ENCODE measurements at places on chromosomes 12 and 14. TPM values are rescaled to one million over a fixed set of nuclear protein-coding genes. Genes with fewer than 3 reads are reported as not detected.

- no peak for DNase-seq
Observed at GRCh38 chr12:109560867-109561710, 12.2 kb downstream of the MMAB start.

GRCh38 chr12:57614178-57614947, 3.1 kb downstream of the ARHGEF25 start:
- DNase-seq: no peak

DNA sequence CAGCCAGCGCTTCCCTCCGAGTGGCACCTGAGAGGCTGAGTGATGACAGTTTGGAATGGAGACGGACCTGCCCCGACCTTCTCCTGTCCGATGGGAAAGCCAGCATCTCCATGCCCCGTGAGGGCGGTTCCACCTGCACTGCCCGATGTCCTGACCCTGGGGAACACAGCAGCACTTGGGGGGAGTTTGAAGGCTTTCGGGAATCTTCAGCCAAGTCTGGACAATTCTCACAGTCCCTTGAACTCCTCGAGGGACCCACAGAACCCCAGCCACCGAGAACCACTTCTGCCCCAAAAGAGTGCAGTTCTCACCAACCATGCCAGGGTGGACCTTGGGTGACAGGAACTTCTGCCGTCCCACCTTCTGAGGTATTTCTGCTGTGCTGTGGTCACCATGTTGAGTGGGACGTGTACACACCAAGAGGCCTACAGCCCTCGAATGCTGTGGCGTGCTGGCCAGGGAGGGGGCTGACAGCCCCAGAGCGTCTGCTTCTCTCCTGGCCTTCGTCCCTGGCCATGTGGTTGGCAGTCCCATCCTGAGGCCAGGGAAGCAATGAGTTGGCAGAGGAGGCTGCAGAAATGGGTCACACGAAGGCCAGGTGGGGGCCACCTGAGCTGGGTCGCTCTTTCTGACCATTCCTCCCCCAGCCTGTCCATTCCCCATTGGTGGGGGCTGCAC, 1.0 kb downstream of the CLBA1 start:
- no peak for DNase-seq

GRCh38 chr12:94873734-94874517, 129.6 kb downstream of the NDUFA12 start:
- no peak for DNase-seq

- DNase-seq: no peak
Observed at GRCh38 chr12:57476993-57477709, 2.5 kb downstream of the ARHGAP9 start.

DNA sequence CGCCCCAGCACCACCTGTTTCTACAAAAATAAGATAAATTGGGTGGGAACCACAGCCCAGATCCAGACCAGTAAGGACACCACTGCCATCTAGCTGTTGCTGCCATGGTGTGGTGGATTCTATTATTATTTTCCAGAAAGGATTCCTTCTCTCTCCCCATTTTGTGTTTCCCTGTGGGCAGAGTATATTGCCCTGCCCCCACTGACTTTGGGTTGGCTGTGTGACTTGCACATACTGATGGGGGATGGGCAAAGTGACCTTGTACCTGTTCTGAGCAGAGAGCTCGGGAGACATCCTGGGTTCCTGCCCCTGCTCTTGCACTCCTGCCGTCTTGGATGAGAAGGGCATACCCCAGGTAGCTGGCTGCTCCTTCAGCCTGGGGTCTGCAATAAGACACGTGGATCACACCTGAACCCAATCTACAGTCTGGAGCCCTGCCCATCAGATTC, 24.3 kb downstream of the MOAP1 start:
- no peak for DNase-seq

GRCh38 chr12:46177837-46178608, 90.8 kb downstream of the SLC38A1 start:
- no peak for DNase-seq

GRCh38 chr12:47993491-47993890, 10.8 kb downstream of the COL2A1 start:
- DNase-seq: no peak

DNA sequence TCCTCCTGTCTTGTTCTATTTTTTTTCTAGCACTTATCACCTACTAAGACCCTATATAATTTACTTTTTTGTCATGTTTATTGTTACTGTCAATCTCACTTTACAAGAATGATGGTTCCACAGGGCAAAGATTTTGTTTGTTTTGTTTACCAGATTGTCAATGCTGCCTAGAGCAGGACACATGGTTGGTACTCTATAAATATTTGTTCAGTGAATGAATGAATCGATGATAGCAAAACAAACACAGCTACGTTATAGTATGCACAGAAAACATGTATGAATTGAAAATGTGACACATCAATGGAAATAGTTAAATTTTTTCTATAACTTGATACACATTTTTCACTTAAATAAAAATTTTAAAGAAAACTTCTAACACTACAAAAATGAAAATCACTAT, 67.1 kb upstream of the KRR1 start:
- no peak for DNase-seq

- DNase-seq: no peak
Observed at GRCh38 chr12:123656392-123656791, 14.5 kb upstream of the TCTN2 start.

DNA sequence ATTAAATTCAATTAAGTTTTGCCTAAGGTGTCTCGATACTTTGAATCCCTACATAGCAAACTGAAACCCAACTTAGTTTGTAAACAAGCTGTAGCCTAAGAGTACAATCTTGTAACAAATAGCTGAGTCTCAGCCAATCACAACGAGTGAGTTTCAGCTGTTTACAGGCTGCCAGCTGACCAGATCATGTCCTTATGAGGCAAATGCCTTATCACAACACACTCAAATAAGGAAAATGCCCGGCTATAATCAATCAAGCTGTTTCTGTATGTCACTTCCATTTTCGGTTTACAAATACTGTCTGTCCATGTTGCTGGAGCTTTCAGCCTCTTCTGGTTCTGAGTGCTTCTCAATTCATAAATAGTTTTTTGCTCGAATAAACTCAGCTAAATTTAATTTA, 943.8 kb downstream of the SLC16A7 start:
- DNase-seq: no peak

DNA sequence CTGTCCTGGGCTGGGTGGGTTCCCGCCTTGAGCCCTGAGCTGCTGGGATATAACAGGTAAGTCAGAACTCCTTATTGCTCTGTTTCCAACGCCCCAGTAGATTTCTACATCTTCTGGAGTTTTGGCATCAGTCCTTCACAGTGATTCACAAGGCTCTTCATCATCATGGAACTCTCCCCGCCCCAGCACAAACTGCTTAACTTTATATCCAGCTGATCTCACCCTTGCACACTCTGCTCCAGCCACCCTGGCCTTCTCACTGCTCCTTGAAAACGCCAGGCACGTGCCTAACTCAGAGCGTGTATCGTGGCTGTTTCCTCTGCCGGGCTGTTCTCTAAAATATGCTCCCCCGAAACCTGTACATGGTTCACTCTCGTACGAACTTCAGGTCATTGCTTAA, 264.9 kb downstream of the NOVA1 start:
- DNase-seq: no peak

DNA sequence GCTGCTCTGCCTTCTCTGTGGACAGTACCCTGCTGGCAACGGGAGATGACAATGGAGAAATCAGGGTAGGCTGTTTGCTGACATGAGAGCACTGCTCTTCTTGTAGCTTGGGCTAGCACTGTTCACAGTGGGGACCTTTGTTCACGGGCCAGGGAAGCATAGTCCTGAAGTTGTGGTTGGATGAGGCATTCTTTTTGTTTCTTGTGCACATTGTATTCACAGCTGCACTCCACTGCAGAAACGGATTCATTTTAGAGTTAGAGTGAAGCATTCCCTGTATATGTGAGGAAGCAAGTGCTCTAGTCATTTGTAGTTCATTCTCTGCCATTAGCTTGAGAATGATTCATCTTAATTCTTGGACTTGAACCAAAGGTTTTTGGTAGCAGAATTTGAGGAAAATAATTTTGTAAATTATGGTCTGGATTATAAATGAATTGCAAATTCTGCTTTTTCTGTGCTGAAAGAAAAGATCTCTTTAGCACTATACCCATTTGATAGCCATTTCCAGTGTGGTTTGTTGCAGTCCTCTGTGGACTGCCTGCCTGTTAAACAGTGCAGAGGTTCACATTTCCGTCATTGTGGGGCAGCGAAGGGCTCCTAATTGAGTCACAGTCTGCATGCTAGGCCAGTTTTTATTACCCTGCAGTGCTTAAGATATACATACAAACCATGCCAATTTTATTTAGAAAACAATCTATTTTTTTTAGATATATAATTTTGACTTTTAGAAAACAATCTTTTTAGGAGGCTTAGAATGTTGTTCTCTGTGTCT, 80.6 kb downstream of the APAF1 start:
- DNase-seq: no peak

GRCh38 chr12:70648831-70649230, 11.6 kb upstream of the PTPRB start:
- no peak for DNase-seq

DNA sequence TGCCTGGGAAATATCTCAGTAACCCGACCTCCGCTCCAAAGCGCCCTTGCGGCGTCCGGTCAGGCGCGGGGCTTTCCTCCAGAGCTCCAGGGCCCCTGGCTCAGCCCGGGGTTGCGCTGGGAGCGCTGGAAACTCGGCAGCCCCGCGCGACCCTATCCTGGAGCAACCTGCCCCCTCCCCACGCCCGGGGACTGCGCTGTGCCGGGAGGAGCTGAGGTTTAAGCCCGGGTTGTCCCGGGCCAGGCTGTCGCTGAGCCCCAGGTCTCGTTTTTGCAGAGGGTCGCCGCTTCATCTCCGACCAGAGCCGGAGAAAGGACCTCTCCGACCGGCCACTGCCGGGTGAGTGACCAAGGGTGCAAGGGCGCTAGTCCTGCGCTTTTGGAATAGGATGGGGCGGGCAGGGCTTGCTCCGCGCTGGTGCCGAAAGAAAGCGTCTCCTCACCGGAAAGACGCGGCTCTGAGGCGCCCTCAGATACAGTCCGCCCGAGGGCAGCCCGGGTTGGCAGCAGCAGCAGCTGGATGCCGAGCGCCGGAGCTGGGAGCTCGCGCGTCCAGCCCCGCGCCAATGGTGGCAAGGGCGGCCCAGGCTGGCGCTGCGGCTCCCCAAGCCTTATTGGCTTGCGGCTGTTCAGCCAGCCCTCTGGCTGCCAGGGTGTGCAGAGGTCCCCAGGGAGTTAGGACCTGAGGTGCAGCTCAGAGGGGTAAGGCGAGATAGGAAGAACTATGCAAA, 1.5 kb downstream of the SPX start:
- no peak for DNase-seq

GRCh38 chr14:89370381-89370780, 46.7 kb downstream of the FOXN3 start:
- no peak for DNase-seq

DNA sequence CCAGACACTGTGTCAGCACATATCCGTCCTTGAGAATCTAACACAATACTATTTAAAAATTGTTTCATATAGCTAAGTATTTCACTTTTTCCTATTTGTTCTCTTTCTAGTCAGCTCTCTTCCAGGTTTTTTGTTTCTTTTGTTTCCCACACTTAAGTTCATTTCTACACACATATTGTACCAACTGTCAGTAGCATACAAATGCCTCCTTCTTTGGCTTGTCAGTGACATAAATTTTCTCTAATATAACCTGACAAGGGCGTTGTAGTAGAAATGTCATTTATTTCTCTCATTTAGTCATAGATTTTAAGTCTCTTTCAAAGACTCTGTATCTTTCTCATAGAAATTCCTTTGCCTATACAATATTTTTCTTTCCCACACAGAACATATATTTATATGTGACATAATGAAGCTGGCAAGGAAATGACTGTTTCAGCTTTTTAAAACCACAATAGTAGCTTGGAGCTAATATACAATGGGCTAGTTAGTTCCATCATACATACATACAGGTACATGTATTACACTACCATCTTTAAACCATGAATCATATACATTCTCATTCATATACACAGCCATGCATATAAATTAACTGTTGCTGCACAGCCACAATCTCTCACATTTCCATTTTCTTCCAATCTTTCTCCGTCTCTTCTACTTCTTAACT, 42.3 kb upstream of the EPS8 start:
- no peak for DNase-seq

DNA sequence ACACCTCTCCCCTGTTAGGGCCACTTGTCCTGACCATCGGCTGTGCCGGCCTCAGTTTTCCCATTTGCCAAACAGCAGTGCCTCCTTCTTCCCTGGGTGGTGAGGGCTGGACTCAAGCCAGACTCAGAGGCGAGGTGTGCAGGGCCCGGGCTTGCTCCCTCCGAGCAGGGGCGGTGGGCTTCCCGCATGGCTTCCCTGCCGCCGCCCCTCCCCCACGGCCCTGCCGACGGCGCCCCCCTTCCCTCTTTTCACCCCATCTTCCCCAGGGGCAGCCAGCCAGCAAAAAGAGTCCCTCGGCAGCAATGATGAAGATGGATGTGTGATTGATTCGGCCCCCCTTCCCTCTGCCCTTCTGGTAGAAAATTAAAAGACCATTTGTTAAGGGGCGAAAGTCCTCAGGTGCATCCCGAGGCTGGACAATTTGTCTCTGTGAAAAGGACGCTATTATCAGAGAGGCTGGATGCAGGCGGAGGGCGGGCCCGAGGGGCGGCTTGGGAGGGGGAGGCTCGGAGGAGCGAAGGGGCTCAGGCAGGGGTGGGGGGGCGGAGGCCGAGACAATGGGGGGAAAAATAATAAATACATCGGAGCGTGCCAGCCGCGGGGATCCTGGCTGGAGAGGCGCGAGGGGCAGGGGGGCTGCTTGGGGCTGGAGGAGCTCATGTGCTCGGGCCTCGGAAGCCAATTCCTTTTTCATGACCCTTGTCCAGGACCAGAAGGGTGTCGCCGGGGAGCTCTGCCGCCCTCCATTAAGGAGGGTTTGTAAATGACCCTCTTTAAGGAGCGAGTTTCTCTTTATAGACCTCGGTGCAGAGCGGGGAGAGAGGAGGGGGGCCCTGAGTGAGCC, 48.0 kb upstream of the LHX5 start:
- DNase-seq: no peak

- no peak for DNase-seq
Observed at GRCh38 chr12:14994610-14995009, 21.8 kb downstream of the PDE6H start.

GRCh38 chr12:52053536-52054209, 2.4 kb downstream of the NR4A1 start:
- DNase-seq: no peak

- DNase-seq: peak; percentile 62
Observed at GRCh38 chr12:101876861-101877805, at the start of gene DRAM1. Gene DRAM1, plus strand, starts transcription at chr12:101877580. Its CDS starts 210 bp downstream, at chr12:101877790.

DNA sequence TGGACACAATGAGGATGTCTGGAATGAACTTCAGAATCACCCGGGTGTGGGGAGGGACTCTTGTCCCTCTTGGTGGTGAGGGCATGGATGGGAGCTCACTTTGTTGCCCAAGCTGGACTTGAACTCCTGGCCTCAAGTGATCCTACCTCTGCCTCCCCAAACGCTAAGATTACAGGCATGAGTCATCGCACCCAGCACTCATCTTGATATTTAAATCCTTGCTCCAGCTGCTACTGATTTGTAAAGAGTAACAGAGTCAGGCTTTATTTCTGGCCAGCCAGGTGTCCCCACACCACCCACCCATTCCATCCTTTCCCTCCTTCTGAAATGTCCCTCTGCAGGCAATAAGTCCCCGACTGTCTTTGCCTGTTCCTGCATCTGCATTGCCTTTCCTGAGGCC, 4.9 kb downstream of the DDX54 start:
- no peak for DNase-seq

Gene RNASE7
- total RNA-seq: not detected

Gene ITGB7
- 1.6 TPM for total RNA-seq

Gene AP1G2
- total RNA-seq: 36.3 TPM

Gene LRRC9
- total RNA-seq: 0.21 TPM

Gene KRT78
- not detected for total RNA-seq

Gene KRT74
- total RNA-seq: not detected

Gene LMNTD1
- total RNA-seq: 2.3 TPM

Gene GLI1
- total RNA-seq: 11.5 TPM

Gene NOS1
- 1.7 TPM for total RNA-seq
